ENCODE measurements at places on chromosomes 2 and 18.

- DNase-seq, result no peak
Observed at GRCh38 chr2:44833171-44834069, 108.1 kb upstream of the SIX3 start.

- DNase-seq, result no peak
Observed at GRCh38 chr2:118168615-118169014, 80.3 kb downstream of the INSIG2 start.

- DNase-seq, result no peak
Observed at GRCh38 chr2:72718876-72719275, 107.0 kb downstream of the EXOC6B start.

- peak; percentile 86 for DNase-seq
Observed at GRCh38 chr2:230908595-230909191, 16.3 kb downstream of the GPR55 start.

- DNase-seq, result no peak
Observed at GRCh38 chr2:43368483-43369385, 142.3 kb upstream of the ZFP36L2 start.

GRCh38 chr18:57134618-57135135 lies 12.2 kb upstream of the BOD1L2 start:
- DNase-seq, result no peak

DNA sequence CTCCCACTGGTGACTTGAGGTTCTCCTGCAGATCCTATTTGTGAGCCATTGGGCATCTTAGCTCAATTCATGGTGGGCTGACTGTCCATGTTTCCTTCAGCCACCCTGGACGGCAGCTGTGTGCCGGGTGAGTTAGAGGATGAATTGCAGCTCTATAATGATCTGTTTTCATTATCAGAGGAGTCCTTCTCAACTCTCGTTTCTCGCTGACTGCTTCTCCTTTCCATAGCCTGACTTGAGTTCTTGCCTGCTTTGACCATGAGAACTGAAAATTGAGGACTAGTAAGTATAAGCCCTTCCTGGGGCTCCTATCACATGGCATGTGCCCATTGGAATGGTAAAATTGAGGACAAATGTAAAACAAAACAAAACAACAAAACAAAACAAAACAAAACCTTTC lies 121.8 kb downstream of the CDC42EP3 start:
- no peak for DNase-seq

- DNase-seq, result no peak
Observed at GRCh38 chr2:160555420-160556071, 61.9 kb upstream of the RBMS1 start.

GRCh38 chr2:158094487-158095092 lies 7.1 kb upstream of the UPP2 start:
- no peak for DNase-seq

- peak; percentile 5 for DNase-seq
Observed at GRCh38 chr18:51236225-51236624, 38.7 kb upstream of the MEX3C start.

DNA sequence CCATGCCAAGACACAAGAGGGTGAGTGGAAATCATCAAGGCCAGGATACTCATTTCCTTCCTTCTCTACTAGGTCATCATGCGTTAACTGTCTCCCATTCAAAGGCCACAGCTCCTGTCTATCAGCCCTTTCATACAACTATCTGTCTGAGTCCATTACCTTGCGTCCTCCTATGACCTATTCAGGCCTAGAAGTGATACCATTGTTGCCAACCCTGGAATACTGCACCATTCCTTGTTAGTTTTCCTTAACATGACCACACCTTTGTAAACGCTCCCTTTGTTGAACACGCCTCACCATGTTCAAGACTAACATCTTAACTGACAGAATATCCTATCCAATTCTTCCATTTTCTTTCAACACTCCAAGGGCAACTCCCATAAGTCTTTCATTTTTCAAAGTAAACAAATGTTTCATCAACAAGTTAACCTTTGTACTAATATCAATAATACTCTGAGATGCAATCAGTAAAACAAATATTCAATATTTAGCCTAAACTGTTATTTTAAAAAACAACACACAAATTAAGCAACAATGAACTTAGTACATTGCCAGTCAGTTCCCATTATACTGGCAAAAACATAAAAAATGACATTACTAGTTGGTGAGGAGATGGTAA lies 19.8 kb upstream of the LGALSL start:
- no peak for DNase-seq

- DNase-seq, result no peak
Observed at GRCh38 chr18:39773646-39774045, 2181.4 kb upstream of the PIK3C3 start.

DNA sequence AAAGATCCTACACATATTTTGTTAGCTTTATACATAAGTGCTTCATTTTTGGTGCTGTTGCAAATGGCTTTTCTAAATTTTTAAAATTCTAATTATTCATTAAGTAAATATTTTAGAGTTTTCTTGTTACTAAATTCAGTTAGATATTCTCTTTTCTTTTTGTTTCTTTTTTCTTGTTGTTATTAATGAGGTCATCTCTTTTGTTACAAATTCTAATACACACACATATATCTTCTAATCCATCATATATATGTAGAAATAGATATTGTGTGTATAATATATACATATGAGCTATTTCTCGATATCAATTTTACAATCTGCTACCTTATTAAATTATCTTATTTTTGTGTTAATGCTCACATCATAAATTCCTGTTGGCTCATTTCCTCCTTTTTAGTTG lies 255.9 kb downstream of the GALR1 start:
- no peak for DNase-seq

DNA sequence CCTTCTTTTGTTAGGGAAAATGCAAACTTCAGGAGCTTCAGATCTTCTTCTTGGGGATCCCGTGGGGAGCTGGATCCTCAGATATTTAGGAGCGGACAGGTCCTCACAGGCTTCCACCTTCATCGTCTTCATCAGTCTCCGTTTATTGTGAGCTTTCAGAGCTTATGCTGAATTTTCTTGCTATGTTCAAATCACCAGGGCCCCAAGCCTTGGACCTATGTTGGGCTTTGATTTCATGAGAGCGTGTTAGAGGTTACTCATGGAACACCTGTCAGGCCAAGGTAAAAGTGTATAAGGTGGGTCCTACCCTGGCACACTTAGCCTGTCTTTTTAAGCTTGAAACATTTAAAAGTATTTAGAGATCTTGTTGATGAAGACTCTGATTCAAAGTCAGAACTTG lies 212.9 kb downstream of the FAM210A start:
- no peak for DNase-seq

- no peak for DNase-seq
Observed at GRCh38 chr18:60110836-60111235, 211.0 kb downstream of the PMAIP1 start.

DNA sequence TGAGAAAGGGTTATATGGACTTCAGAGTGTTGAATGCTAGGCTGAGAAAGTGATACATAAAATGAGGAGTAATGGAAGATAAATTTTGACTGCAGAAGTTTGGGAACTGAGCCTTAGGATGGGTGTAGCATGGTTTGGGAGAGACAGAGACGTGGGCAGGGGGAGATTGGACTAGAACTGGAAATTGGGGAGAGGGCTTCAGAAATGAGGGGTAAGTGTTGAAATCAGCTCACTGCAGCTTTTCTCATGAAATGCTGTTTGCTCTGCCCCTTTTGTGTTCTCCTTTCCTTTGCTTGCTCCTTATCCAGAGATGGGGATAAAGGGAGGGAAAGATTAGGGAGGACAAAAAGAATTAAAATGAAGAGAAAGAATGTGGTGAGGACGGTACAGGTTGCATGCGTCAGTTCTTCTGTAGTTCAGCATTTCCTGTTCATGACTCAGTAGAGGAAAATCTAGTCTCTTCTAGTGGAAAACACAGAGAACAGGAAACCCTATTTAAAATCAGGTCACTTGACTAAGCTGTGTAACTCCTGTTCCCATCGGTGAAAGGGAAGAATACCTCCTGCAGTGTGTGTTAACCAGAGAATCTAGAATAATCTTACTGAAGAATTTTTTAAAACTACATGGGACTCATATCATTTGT lies 105.6 kb downstream of the CRIM1 start:
- no peak for DNase-seq

DNA sequence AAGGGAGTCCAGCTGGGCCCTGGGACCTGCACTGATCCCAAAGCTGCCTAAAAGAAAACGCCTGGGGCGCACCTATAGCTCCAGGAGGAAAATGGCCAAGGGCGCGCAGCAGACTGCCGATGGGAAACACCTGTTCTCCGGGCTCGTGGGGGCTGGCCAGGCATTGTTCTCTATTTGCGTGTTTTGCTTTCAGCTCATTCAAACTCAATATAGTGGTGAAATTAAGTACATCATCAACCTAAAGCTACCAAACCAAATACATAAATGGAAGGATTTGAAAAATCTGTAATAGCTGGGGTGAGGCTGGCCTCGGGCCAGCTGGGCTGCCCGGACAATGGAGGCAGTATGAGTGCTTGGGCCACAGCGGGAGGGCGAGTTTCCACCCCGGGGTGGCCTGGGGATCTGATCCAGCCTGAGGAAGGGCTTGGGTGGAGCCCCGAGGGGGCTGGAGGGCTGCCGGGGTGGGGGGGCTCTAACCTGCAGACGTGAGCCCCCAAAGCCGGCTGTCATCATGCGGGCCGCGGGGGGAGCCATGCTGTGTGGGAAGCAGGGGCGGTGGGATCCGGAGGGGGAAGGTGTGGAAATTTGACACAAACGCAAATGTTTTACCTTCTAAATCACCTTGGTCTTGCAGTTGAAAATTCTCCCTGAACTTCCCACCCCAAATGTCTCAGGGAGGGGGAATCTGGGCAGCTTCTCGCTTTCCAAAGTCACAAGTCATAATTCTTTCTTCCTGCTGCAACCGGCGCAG lies 77.6 kb downstream of the ASB1 start:
- no peak for DNase-seq

DNA sequence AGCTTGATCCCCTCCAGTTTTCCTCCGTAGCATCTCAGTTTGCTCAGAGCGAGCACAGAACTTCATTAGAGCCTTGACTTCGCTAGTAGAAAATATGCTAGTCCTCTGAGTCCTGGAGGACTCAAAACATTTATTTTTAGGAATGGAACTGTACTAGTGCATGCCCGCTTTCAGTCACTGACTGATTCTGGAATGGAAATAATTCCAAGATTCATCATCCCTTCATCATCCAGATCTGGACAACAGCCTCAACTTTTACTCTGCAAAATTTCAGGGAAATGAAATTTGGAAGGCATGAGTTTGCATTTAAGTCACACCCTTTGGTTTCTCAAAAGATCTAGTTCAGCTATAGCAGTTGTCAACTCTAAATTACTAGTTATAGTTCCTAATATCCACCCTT lies 304.6 kb downstream of the XIRP2 start:
- no peak for DNase-seq

DNA sequence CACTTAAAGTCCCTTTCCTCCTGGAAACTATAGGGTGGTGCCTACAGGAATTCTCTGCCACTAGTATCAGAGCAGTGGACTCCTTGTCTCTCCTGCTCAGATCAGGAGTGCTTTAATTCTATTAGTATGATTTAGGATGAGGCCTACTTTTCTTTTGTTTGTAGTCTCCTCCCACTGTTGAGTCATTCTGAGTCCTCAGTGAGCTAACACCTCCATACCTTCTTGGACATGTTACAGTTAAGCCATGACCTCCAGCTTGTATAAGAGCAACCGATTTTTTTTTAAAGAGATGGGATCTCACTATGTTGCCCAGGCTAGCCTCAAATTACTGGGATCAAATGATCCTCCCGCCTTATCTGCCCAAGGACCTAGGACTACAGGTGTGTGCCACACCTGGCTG lies 48.7 kb upstream of the OTOF start:
- DNase-seq, result no peak

DNA sequence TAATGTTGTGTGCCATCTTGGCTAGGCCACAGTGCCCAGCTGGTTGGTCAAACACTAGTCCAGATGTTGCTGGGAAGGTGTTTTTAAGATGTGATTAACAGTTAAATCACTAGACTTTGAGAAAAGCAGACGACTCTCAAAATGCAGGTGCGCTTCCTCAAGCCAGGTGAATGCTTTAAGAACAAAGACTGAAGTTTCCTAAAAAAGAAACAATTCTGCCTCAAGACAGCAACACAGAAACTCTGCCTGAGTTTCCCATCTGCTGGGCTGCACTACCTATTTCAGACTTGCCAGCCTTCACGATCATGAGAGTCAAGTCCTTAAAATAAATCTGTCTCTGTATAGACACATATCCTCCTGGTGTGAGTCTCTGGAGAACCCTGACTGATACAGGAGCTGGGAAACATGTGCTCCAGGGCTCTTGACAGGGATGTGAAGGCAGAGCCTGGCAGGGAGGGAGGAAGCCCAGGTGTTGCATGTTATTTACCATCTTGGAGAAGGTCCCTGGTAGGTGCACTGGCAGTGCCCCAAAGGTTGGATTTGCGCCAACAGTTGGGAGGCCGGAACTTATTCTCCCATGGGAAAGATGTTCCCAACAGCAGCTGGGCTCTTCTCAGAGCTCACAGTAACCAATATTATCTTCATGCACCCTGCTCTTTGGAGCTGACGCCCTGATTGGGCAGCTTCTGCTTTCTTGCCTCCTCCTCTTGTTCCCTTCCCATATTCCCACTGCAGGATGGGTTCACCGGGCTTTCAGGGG lies 43.9 kb downstream of the ST6GAL2 start:
- no peak for DNase-seq

- DNase-seq, result no peak
Observed at GRCh38 chr2:220891405-220891804, 680.7 kb downstream of the EPHA4 start.

- no peak for DNase-seq
Observed at GRCh38 chr18:55083461-55083860, 124.2 kb upstream of the CCDC68 start.

GRCh38 chr2:239321596-239322415 lies 79.0 kb downstream of the HDAC4 start:
- peak; percentile 78 for DNase-seq

DNA sequence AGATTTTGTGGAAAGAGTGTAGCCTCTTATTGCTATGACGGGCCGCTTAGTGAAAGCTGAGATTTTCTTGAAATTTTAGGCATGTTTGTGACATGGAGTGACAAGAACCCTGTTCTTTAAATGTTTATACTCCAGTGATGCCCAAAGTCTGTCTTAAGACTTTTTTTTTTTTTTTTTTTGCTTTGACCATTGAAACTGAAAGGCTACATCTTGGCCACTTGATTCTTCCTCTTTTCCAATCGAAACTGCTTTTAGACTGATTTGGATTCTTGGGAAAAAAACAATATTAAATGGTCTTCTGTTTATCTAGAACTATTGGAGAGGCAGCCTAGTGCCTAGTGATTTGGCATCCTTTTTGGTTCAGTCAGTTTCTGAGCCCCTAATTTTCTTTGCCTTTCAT lies 2.4 kb upstream of the SLC8A1 start:
- DNase-seq, result no peak

DNA sequence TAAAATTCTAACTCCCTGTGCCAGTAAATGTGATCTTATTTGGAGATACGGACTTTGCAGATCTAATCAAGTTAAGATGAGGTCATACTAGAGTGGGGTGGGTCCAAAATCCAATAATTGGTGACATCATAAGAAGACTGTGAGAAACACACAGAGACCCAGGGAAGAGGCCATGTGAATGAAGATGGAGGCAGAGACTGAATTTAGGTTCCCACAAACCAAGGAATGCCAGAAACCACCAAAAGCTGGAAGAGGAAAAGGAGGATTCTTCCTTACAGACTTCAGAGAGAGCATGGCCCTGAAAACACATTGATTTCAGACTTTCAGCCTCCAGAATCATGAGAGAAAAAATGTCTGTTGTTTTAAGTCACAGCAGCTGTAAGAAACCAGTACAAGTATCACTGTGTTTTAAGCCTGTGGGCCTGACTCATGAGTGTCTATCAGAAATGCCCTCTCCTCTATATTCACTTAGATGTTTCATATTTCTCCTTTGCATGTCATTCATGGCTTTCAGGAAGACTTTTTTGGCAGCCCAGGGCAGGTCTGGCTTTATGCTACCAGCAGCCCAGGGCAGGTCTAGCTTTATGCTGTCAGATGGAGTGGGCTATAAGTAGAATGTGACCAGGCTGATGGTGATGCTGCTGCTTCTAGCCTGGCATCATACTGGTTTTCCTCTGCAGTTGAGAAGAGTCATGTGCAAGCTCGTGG lies 100.0 kb downstream of the SPOPL start:
- no peak for DNase-seq
